Stimulated activated CD4-positive, alpha-beta T cell treated with anti-CD3 and anti-CD28 coated beads, TNF-alpha, amount 100 ng/mL, for 1 hour (primary cell): ENCODE measurements at places on chromosomes 12 and 14.

DNA sequence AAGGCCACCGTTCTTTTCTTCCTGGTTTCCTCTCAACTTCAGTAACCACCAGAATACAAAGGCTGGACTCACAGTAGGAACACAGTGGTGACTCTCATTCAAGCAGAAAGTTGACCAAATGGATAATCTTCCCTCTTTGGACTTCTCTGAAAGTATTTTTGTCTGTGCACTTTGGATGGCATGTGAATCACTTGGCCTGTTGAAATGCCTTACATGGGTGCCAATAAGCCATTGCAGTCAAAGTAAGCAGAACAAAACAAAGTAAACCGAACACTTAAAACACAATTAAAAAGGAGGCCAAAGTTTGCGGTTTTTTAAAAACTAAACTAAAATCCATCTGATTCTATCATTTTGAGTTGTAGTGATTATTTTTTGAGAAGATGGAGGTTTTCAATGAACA, 370.1 kb upstream of the DDHD1 start:
- DNase-seq: no peak

- no peak for DNase-seq
These were observed 35.9 kb downstream of the TRIM9 start for GRCh38 chr14:51059032-51059431.

DNA sequence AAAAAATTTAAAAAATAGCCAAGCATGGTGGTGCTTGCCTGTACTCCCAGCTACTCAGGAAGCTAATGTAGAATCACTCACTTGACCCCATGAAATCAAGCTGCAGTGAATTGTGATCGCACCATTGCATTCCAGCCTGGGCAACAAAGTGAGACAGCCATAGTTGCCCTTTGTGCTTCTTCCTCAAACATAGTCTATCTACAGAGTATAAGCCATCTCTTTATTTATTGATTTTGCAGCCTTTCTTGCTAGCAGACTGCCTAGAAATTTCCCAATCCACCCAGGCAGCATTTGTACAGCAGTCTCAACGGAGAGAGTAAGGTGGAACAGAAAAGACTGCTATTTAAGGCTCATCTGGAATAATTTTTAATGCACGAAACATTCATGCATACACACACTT, 68.8 kb downstream of the IPO8 start:
- no peak for DNase-seq

GRCh38 chr12:12095021-12095420, 24.3 kb downstream of the BCL2L14 start:
- DNase-seq: no peak

- DNase-seq: no peak
These were observed 201.2 kb upstream of the PRICKLE1 start for GRCh38 chr12:42790761-42791151.
